Sigmoid colon (tissue), 7 donors: ENCODE measurements at places on chromosomes 11 and 22.
A peak's percentile ranks its signal among the peaks of the same experiment; 100 is the strongest.

DNA sequence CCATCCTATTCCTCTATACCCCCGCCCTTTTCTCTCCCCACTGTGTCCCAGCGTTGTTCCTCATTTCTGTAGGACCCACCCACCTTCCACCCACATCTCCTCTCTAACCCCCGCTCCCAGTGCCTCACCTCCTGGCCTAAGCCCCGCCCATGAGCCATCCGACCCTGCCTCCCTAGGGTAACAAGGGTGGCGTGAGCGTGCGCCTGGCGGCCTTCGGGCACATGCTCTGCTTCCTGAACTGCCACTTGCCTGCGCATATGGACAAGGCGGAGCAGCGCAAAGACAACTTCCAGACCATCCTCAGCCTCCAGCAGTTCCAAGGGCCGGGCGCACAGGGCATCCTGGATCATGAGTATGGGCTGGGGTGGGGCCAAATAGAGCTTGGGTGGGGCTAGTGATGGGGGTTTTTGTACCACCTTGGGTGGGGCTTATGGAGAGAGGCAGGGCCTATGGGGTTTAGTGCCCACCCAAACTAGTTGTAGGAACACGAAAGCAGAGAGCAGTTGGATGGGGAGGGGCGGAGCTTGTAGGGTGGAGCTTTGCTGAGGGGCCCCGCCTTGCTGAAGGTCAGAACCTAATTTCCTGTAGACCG lies 4.5 kb downstream of the INPP5J start:
- H3K4me1 ChIP-seq: peaks cover 13% of the 10 kb centered on the region
- no peak overlapping the region for H3K27ac ChIP-seq
- H3K27me3 ChIP-seq: no peaks in the 10 kb centered on the region

DNA sequence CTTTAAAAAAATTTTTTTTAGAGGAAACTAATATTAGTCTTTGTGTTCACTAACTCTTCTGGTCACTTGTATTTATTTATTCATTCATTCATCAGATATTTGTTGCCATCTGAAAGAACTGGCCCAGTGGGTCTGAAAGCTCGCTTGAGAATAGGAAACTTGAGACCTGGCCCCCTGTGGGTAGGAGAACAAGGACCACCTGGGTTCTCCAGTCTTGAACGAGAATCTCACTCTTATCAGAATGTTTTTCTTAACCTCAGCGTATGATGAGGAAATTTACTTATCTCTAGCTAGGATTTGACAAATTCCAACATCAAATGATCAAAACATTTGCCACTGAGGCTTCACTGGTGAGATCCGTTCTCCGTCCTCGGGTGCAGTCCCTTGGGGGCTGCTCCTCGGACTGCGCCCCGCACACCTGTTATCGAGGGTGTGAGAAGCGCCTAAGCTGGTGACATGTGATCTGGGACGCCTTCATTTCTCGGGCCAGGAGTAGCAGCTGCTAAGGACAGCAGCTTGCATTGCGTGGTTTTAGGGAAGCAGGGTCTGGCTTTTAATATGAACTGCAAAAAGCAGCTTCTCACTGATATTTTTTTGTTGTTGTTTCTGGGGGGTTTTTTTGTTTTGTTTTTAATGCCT lies 6.3 kb downstream of the C22orf31 start:
- H3K4me1 ChIP-seq: no peaks in the 10 kb centered on the region
- no peaks in the 10 kb centered on the region for H3K27me3 ChIP-seq

GRCh38 chr11:115345361-115345760 lies 158.9 kb downstream of the CADM1 start:
- H3K4me1 ChIP-seq: no peaks in the 10 kb centered on the region
- H3K27ac ChIP-seq: no peak overlapping the region
- no peaks in the 10 kb centered on the region for H3K27me3 ChIP-seq
- no peaks in the 10 kb centered on the region for H3K36me3 ChIP-seq
- no peak for DNase-seq
- no peak overlapping the region for H3K4me3 ChIP-seq

GRCh38 chr11:120830085-120830620 lies 193.7 kb upstream of the TBCEL start:
- no peaks in the 10 kb centered on the region for H3K27me3 ChIP-seq
- no peaks in the 10 kb centered on the region for H3K36me3 ChIP-seq
- no peak for DNase-seq

GRCh38 chr22:42977569-42977968 lies 37.4 kb downstream of the PACSIN2 start:
- no peak for DNase-seq
- no peaks in the 10 kb centered on the region for H3K36me3 ChIP-seq
- H3K27ac ChIP-seq: peak overlapping the region; percentile 64

GRCh38 chr11:38460896-38461295 lies 1862.9 kb upstream of the RAG2 start:
- no peaks in the 10 kb centered on the region for H3K36me3 ChIP-seq
- no peak overlapping the region for H3K4me3 ChIP-seq
- no peak for DNase-seq

- no peaks in the 10 kb centered on the region for H3K4me1 ChIP-seq
- peak overlapping the region; percentile 7 for H3K27ac ChIP-seq
- DNase-seq: peak; percentile 80
- no peak overlapping the region for H3K4me3 ChIP-seq
These were observed 34.3 kb downstream of the CYB5R2 start for GRCh38 chr11:7638710-7639642.

DNA sequence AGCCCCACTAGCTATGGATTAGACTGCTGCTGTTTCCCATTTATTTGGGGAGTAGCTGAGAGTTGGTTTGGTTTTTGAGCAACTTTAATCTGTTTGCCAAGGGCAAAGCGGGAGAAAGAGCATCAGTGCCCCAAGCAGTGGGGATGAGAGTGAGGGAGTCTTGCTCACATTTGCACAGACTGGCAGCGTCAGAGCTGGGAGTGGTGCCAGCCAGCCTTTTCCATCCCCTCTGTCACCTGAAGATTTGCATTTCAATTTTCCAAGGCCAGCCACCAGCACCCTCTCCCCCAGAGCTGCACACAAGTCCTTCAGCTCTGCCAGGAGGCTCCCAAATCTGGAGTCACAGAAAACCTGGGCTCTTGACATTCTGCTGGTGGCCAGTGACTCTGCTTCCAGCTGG lies 21.0 kb upstream of the UVRAG start:
- H3K36me3 ChIP-seq: no peaks in the 10 kb centered on the region
- no peaks in the 10 kb centered on the region for H3K4me1 ChIP-seq
- no peaks in the 10 kb centered on the region for H3K27me3 ChIP-seq
- DNase-seq: no peak
- H3K4me3 ChIP-seq: no peak overlapping the region

DNA sequence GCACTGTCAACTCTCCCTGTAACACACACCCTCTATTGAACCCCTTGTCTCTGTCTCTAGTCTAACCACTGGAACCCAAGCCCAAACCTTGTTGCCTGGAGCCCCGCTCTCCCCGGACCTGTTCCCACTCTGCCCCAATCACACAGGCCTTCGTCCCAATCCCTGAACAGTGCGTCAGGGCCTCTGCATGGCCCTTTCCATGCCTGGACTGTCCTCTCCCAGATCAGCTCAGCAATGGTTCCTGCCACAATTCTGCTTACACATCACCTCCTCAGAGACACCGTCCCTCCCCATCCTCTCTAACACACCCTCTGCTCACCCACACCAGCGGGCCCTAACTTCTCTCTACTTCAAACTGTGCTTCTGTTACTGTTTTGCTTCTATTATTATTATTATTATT lies 1.5 kb downstream of the TREH start:
- H3K4me1 ChIP-seq: no peaks in the 10 kb centered on the region
- H3K36me3 ChIP-seq: no peaks in the 10 kb centered on the region
- H3K27me3 ChIP-seq: no peaks in the 10 kb centered on the region
- H3K4me3 ChIP-seq: no peak overlapping the region
- H3K27ac ChIP-seq: no peak overlapping the region

GRCh38 chr22:49699476-49699875 lies 128.2 kb downstream of the BRD1 start:
- peaks cover 31% of the 10 kb centered on the region for H3K27me3 ChIP-seq
- no peak for DNase-seq
- no peak overlapping the region for H3K27ac ChIP-seq
- no peaks in the 10 kb centered on the region for H3K36me3 ChIP-seq
- no peaks in the 10 kb centered on the region for H3K4me1 ChIP-seq

DNA sequence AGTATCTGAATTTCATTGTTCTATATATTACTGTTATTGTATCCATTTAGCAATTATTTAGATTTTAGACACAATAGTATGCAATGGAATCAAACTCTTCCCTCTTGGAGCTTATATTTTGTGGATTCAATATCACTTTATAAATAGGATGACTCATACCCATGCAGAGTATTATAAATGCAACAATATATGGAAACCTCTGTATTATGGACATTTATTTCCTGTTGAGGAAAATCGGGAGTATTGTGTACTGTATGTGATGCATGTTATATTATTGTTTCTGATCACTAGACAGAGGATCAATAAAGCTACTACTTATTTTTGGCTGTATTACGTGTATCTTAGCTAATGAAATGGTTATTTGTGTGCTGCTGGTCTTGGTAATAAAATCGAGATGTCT lies 770 bp downstream of the METTL15 start:
- H3K36me3 ChIP-seq: peaks cover 6% of the 10 kb centered on the region
- peak overlapping the region; percentile 79 for H3K27ac ChIP-seq
- H3K4me1 ChIP-seq: no peaks in the 10 kb centered on the region

- peak; percentile 74 for DNase-seq
- H3K4me3 ChIP-seq: no peak overlapping the region
- peak overlapping the region; percentile 1 for H3K27ac ChIP-seq
- H3K36me3 ChIP-seq: peaks cover 8% of the 10 kb centered on the region
These were observed 5.5 kb downstream of the CSNK2A3 start for GRCh38 chr11:11347592-11347991.

DNA sequence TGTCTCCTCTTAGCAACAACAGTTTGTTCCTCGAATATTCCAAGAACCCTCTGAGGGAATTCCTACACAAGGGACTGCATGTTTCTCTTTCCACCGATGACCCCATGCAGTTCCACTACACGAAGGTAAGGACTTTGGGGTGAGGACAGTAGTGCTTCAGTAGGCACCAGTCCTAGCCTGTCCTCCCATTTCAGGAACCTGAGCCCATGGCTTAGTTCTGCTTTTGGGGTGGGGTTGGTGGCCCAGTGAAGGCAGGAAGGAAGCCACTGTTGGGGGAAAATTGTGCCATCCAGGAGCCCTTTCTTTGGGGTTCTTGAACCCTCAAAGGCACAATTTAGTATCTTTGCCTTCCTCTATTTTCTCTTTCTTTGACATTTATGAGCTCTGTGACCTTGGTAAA lies 38.2 kb downstream of the RNF141 start:
- H3K36me3 ChIP-seq: no peaks in the 10 kb centered on the region
- no peak overlapping the region for H3K27ac ChIP-seq
- peak; percentile 57 for DNase-seq
- no peaks in the 10 kb centered on the region for H3K27me3 ChIP-seq
- H3K4me1 ChIP-seq: peaks cover 5% of the 10 kb centered on the region
- no peak overlapping the region for H3K4me3 ChIP-seq

DNA sequence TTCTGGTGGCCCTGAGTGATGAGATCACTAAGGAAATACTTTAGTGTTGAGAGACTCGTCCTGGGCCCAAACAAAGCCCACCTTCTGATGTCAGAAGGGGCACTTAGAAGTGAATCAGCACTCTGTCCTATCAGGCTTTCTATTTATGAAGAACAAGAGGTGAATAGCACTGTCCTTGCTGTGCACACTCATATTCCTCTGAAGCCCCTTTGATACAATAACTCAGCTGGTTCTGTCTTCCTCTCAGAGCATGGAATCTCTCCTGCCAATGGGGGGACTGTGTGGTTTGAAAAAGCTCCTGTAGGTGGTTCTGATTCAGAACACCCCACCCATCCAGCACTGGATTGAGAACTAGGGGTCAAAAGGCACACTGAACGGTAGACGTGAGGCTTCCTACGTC lies 348.1 kb downstream of the ETS1 start:
- H3K4me1 ChIP-seq: peaks cover 18% of the 10 kb centered on the region
- DNase-seq: no peak
- H3K36me3 ChIP-seq: no peaks in the 10 kb centered on the region

GRCh38 chr11:102168481-102168880 lies 58.2 kb downstream of the YAP1 start:
- peaks cover 9% of the 10 kb centered on the region for H3K36me3 ChIP-seq
- H3K27me3 ChIP-seq: no peaks in the 10 kb centered on the region
- DNase-seq: no peak
- H3K4me3 ChIP-seq: no peak overlapping the region
